ENCODE measurements at places on chromosomes 6 and 20.

DNA sequence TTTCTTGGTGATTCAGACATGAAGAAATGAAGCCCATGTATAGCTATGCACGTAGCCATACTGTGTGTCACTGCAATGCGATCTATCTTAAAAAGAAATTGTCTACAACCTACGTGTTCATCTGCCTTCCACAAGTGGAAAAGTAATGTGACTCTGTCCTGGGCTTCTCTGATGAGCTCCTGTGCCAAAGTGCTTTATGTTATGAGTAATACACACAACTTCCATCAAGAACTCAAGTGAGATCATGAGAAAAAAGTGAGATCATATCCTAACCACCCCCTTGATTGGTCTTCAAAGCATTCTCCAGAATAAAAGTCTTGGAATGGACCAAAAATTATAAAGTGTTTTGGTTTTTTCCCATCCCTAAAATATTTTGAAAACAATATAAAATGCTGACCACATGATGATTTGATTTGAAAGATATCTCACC lies 114.3 kb downstream of the DST start:
- no peak for DNase-seq

GRCh38 chr20:43532416-43533055 lies 25.0 kb downstream of the L3MBTL1 start:
- no peak for DNase-seq

- DNase-seq = no peak
Observed at GRCh38 chr20:33526769-33527168, 36.9 kb downstream of the CBFA2T2 start.

- no peak for DNase-seq
Observed at GRCh38 chr6:135962731-135963130, 111.2 kb downstream of the PDE7B start.

DNA sequence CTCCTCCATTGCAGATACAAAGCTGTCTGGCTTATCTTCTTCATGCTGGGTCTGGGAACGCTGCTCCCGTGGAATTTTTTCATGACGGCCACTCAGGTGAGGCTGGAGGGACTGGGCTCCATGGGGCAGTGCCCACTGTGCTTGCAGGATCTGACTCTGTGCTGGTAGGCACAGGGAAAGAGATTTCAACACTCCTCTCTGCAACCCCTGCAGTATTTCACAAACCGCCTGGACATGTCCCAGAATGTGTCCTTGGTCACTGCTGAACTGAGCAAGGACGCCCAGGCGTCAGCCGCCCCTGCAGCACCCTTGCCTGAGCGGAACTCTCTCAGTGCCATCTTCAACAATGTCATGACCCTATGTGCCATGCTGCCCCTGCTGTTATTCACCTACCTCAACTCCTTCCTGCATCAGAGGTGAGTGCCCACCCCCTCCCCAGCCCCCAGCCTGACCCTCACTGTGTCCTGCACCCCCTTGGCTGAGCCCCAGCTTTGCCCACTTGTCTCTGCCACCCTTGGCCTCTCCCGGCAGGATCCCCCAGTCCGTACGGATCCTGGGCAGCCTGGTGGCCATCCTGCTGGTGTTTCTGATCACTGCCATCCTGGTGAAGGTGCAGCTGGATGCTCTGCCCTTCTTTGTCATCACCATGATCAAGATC lies 6.1 kb downstream of the SLC29A1 start:
- no peak for DNase-seq

GRCh38 chr6:2108700-2109306 lies 136.6 kb downstream of the GMDS start:
- DNase-seq = no peak

DNA sequence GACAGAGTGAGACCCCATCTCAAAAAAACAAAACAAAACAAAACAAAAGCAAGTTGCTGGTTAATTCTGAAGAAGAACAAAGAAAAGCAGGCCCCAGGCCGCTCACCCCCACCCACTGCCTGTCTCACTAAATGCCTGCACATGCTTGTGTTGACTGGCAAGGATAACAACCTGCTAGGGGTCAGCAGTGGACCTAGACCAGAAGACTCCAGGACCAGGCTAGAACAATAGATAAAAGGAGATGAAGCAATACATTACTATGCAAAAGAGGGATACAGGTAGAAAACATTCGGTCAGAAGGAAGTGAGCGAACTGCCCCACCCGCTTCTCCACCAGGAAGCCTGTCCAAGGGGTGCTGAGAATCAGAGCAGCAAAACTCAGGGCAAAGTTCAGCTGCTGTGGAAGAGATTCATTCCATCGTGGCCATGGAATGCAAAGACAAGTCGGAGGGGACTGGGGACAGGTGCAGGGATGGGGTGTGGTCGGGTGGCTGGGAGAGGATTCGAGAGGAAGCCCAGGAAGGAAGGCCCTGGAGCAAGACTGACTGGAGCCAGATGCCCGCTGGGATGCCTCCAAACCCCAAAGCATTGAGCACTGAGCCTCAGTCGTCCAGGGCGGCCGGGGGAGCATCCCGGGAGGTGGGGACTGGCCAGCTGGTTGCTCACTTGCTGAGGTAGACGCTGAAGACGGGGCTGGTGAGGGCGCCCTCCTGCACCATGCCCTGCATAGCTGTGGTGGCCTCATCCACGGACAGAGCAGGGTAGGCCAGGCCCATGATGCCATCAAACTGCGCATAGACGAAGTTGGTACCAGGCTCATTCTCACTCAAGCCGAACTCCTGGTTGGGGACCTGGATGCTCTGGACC lies 5.3 kb downstream of the PGC start:
- DNase-seq = no peak

DNA sequence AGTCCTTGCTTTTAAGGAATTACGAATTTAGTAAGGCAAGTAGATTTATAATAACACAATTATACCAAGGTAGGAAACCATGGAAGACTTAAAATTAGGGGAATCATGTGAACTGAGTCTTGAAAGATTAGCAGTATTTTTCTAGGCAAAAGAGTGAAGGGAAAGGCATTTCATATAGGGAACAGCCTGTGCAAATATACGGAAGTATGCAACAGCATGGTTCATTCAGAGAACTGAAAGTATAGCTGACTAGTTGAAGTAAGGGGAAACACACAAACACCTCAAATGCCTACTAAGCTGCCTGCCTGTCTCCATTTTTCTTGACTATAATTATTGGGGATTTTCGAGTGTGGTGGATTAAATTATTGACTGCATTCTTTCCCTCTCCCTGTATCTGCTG lies 39.0 kb upstream of the ECHDC1 start:
- no peak for DNase-seq

DNA sequence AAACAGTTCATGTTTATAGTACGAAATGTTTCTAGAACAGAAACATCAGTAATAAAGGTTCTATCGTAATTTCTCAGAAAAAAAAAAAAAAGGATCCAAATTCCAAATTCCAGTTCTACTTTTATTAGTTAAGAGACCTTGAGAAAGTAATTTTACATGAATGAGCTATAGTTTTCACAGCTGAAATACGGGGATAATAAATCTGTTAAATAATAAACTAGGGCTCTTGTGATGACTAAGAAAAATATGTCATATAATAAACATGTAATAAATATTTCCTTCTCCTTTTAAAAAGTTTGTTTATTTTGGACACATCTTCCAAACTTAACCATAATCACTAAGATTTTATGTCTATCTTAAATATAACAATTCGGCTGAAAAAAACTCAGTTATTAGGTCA lies 17.8 kb downstream of the RARS2 start:
- no peak for DNase-seq

GRCh38 chr20:38878866-38879265 lies 47.4 kb upstream of the FAM83D start:
- no peak for DNase-seq

- DNase-seq = no peak
Observed at GRCh38 chr6:170188571-170189001, 102.3 kb downstream of the DLL1 start.

DNA sequence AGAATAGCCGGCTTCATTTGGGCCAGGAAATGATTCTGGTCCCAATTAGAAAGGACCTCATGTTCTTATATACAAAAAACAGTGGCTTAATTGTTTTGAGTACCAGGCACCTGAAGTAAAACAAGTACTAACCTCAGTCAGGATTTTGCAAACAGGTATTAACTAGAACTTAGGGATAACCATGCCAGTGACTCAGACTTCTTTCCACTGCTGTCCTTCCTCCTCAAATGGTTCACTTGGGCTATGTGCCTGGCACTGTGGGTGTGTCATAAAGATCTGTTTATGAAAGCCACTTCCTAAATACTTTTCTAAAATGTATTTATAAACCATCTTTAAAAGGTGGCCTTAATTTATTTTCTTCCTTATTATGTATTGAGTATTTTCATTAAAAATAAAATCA lies 10.7 kb downstream of the CLDN20 start:
- no peak for DNase-seq

GRCh38 chr20:59939052-59939878 lies 840 bp downstream of the PPP1R3D start:
- DNase-seq = peak; percentile 54

GRCh38 chr6:38020593-38020992 lies 201.1 kb downstream of the ZFAND3 start:
- DNase-seq = no peak

GRCh38 chr20:57959018-57959417 lies 249.2 kb upstream of the PMEPA1 start:
- DNase-seq = no peak

- no peak for DNase-seq
Observed at GRCh38 chr6:6655805-6656251, 67.3 kb downstream of the LY86 start.

GRCh38 chr6:30152016-30152673 lies 8.9 kb downstream of the TRIM10 start:
- DNase-seq = no peak

GRCh38 chr20:51220293-51220706 lies 197.4 kb upstream of the KCNG1 start:
- no peak for DNase-seq

- DNase-seq = no peak
Observed at GRCh38 chr20:63955281-63955826, 862 bp downstream of the UCKL1 start.

GRCh38 chr6:157717340-157717748 lies 105.7 kb upstream of the SNX9 start:
- no peak for DNase-seq

GRCh38 chr6:113651920-113652319 lies 205.2 kb upstream of the MARCKS start:
- DNase-seq = no peak

DNA sequence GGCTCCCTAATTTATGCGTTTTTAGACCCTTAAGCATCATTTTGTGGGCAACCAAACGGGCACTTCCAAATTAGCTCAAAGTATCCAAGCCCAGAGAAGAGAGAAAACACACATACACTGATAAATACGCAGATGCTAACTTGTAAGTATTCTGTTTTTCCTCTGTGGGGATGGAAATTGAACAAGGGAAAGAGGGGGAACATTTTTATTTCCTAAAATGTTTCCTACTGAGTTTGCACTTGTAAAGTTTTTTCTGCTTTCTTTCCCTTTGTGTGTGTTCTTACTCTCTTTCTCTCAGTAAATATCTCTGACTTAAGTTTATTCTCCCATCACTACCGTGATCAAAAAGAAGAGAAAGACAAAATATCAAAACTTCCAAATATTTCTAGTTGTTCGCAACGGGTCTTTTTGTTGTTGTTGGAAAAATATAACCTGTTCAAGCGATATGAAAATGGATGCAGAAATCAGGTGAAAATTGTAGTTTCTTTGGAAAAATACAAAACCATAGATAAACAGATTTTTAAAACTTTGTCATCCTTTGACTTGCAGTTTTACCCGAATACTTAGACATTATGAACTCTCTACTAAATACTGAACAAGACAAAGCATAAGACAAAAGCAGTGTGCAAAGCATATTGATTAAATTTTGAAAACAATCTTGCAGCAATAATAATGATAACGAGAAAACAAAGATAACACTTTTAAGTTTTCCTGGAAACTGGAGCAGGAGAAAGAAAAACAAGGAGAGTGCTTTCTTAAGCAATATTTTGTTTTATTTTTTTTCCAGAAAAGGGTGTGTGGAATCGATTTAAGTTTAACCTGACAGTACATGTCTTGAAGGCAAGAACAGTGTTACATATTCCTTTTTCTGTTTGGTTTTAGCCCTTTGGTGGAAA lies 1.0 kb upstream of the NKX2-4 start:
- DNase-seq = no peak

GRCh38 chr6:44342489-44342888 lies at the start of gene SPATS1:
TSS of gene SPATS1 (plus strand) at chr6:44342650. CDS start at chr6:44343096, 446 bp downstream.
- peak; percentile 51 for DNase-seq

DNA sequence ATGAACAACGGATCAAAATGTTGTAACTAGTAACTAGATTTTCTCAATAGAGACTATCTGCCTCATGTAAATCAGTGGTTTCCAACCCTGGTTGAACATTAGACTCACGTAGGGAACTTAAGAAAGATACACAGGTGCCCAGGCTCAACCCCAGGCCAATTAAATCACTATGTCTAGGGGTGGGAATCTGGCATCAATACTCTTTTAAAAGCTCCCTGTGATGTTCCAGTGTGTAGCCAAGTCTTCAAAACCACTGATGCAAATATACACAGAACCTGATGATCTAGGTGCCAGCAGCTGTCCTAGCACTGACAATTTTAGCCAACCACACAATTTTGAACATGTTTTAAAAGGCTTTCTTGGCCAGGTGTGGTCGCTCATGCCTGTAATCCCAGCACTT lies 128.7 kb downstream of the TBC1D32 start:
- DNase-seq = no peak

DNA sequence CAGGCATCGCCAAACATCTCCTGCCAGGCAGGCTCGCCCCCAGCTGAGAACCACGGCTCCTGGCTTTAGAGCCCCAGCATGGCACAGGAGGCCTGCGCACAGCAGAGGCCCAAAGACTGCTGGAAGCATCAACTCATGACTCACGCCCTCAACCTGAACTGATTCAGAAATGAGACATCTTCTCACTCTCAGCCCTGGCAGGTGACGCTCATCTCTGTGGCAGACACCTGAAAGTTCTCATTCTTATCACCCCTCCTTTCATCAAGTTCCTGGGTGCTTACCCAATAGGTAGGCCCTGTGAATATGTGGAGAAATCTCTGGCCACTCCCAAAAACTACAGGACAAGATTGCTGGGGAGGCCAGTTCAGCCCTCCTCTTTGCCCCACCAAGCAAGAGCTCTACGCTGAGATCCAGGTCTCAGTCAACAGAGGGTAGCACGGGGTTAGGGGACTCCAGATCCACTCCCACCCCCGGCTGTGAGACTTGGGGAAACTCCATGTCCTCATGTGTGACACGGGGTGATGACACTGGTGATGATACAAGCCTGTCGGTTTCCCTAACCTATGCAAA lies 11.3 kb downstream of the NFATC2 start:
- DNase-seq = no peak

DNA sequence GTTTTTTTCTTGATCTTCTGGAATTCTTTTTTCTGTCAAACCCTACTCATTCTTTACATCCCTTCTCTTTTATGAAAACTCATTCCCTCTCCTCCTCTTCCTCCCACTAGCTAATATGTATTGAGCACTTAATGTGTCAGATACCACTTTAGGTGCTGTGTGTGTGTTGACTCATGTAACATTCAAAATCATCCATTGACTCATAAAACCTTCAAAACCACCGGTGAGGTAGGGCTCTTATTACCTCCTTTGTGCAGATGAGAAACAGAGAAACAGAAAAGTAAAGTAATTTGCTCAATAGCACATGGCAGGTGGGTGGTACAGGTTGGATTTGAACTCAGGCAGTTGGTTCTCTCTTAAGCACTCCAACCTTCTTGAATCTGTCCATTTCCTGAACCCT lies 136.3 kb upstream of the NEDD9 start:
- DNase-seq = no peak

All from left hindlimb (tissue), 1 donor.